ENCODE measurements at places on chromosomes 5 and 9.

DNA sequence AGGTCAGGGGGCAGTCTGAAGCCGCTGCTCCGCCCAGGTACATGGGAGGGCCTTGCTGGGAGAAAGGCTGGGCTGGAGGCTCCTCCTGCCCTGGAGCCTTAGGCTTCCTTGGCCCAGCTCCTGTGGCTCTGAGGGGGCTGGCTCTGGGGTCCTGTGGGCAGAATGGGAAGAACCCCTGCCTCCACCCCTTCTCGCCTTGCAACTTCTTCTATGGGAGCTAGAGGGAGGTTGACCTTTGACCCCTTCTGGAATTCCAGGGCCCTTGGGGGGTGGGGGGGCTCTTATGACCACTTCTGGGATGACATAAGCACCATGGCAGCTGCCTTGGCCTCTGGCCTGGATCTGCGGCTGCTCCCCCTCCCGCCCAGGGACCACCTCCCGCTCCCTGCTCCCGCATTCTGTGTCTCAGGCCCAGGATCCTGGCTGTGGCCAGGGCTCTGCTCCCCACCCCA is 32.2 kb downstream of the IER5L start:
- no peak for DNase-seq

DNA sequence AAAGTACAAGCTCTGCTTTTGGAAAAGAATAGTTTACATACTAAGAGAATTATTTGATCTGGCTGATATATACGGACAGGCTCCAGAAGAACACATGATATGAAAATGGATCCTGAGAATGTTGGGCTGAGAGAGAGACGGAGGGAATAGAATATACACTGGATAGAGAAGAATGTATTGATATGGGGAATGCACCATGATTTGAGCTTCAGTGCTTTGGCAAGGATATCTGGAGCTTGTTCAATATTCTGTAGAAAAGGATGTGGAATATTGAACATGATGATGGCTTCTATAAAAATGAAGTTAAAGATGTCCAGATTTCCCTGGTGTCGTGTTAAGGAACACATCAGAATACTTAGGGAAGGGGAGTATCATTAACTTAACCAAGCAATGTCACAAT is 280.5 kb upstream of the VLDLR start:
- DNase-seq: no peak

GRCh38 chr5:159412284-159413046 is 82.2 kb upstream of the IL12B start:
- DNase-seq: peak; percentile 95

DNA sequence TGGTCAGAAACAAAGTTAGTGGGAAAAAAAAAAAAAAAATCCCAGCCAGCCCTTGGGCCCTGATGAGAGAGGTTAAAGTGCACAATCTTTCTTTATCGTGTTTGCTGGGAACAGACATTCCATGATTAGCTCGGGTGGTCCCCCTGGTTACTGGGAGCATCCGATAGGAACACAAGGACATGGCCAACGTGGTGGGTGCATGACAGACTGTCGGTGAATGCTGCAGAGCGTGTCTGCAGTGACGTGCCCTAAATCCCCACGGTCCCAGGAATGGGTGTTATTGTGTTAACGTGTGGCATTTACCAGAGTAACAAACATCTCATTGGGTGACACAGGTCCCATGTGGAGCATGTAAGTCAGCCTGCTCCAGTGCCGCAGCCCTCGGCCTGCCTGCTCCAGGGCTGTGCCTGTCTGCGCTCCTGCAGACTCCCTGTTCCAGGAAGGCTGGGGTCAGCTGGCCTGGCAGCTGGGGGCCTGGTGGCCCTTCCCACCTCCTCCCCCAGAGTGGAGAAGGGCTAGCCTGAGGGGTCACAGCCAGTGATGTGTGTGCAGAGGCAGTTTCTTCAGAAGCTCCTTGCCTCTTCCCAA is 34.3 kb upstream of the TBC1D2 start:
- DNase-seq: no peak

GRCh38 chr5:147055089-147055826 is 176.7 kb upstream of the PPP2R2B start:
- DNase-seq: no peak
